ENCODE measurements at places on chromosomes 5 and 9.

DNA sequence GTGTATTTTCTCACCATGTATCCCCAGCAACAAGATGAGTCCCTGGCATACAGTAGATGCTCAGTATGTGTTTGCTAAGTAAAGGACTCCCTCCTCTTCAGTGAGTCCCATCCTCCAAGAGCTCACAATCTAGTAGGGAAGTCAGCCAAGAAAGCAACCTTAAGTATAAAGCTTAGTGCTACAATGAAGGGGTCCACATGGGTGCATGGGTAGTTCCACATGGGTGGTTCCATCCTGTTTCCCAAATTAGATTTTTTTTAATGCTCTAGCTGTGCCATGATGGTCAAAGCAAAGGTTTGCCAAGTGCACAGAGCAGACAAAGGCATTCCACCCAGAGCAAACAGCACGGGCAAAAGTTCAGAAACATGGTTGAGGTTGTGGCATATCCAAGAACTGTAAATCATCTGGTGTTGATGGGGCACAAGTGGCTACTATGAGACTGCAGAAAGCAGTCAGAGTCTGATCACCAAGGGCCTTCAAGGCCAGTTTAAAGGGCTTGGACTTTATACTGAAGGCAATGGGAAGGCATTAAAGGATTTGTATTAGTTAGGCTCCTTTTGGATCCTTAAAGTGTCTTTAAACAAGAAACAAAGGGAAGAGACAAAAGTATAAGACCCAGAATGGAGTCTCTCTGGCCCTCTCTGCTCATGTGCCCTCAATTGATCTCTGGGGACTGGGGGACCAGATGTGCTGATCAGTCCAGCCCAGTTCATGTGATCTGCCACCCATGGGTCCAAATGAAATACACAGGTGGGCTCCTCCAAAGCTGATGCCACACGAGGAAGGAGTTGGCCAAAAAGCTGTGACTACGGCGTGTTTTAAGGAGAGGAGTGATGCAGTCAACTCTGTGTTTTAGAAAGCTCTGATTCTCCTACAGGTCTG, 9.0 kb upstream of the CPLX2 start:
- DNase-seq, result no peak

GRCh38 chr9:12760758-12761157, 14.1 kb upstream of the LURAP1L start:
- DNase-seq, result no peak

DNA sequence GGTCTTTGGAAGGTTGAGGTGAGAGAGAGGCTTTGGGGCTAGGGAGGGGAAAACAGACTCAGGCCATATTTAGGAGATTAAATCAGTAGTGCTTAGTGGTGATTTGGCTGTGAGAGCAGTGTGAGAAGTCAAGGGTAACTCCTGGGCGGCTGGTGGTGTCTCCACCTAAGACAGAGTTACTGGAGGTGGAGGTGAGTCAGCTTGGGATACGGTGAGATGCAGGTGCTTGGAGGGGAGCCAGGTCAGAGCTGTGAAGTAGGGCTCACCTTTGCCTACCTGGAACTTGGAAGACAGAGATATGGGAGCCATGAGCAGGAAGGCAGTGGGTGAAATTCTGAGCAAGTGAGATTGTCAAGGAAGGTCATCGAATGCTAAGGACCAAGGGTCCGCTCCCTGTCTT, 24.5 kb downstream of the RGS3 start:
- DNase-seq, result no peak

GRCh38 chr5:14914623-14915260, 43.2 kb upstream of the ANKH start:
- DNase-seq, result peak; percentile 43

DNA sequence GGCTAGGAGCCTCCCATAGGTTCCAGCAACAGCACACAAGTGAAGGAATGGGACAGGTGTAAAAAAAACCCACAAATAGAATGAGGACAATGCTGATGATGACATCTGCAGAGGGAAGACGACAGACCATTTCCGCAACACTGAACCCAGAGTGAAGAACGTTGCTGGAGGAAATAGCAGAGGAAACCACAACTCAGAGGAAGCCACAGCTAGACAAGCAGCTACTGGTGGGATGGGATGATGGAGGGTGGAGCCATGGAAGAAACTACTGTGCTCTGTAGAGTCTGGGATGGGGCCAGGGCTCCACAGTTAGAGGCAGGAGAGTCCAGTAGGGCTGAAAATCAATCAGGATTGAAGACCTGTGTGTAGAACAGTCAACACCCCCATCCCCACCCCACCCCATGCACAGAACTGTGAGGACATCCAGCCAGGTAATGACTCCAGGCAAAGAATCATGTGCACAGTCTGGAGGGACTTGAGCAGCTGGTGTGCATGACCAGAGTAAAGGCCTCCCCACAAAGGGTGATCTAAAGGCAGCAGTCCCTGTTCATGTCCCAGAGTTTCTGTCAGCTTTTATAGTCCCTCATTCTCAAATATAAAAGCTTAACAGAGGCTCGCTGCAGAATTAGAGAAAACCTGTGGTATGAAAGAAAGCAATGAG, 65.2 kb upstream of the SPIN1 start:
- no peak for DNase-seq

DNA sequence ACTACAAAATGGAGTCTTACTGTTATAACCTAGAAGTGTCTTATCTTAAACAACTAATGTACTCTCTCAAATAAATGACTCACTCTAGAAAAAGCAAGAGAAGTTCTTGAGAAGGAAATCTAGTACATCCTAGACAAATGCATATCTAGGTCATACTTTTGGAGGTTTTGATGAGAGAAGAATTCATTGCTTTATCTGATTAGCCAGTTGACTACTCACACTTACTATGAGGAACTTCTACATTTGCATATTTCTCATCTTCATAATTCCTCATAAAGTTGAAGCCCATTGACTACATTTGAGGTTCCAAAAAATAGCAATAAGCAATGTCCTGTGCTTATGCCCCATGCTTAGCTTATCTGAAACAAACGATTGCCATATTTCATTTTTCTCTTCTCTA, 2.8 kb downstream of the JAKMIP2 start:
- DNase-seq, result no peak

- DNase-seq, result peak; percentile 56
These were observed 415.8 kb downstream of the SPATA31D1 start for GRCh38 chr9:82404196-82404870.

GRCh38 chr5:38601133-38601862, 44.9 kb upstream of the LIFR start:
- DNase-seq, result no peak

- no peak for DNase-seq
These were observed 7.4 kb downstream of the NKD2 start for GRCh38 chr5:1016036-1016435.

DNA sequence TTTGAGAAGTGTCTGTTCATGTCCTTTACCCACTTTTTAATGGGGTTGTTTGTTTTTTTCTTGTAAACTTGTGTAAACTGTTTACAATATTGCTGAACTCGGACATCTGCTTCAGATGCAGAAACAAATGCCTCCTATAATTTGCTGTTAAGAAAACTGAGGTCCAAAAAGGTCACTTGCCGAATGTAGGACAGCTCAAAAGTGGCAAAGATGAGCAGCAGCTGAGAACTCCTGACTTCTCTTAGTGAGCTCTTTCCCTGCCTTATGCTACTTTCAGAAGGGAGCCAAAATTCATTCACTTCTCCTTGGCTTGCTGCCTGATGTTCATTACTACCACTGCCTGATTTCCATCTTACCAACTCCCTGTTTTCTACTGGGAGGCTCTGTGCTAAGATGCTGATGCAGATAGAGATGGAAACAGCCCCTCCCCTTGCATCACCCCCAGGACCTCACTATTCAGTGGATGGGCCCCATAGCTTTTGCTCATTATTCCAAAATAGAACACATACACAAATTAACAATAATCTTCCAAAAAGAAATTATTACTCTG, 60.1 kb downstream of the SEMA6A start:
- DNase-seq, result no peak

DNA sequence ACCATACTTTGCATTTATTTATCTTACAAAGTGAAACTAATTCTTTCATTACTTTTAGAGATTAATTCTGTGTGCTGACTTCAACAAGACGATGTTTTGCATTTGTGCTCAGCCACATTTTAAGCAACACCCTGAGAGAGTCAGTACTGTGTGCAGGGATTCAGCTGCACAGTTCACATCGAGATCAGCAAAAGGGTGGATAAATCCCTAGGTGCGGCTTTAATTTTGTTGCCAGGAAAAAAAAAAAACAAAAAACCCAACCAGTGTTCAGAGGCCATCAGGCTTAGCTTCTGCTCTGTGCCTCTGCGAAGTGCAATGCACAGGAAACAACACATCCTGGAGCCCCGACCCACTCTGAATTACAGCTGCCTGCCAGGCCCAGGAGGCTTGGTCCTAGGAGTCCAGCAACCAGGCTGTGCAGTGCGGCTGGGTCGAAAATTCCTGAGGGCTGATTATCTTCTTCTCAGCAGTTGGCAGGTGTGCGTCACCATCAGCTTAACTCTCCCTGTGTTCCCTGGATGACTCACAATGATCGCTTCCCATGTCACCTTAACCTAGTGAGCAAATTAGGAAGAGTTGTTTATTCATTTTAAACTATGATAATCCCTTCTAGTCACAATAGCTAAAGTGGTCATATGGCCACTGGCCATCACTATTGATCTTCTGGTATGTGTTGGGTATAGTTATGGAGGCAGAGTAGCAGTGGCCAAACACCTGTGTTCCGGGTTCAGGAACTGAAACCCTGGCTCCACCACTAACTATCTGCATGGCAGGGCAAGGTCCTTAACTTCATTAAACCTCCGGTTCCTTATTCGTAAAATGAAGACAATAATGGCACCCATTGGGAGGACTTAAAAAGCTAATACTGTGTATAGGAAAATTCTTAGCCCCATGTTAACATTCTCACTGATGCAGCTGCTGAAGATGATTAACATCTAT, 31.2 kb upstream of the NDUFB6 start:
- peak; percentile 89 for DNase-seq

GRCh38 chr9:108780942-108781734, 74.6 kb downstream of the ACTL7B start:
- DNase-seq, result no peak

GRCh38 chr5:41695920-41696582, 174.2 kb downstream of the OXCT1 start:
- DNase-seq, result no peak

DNA sequence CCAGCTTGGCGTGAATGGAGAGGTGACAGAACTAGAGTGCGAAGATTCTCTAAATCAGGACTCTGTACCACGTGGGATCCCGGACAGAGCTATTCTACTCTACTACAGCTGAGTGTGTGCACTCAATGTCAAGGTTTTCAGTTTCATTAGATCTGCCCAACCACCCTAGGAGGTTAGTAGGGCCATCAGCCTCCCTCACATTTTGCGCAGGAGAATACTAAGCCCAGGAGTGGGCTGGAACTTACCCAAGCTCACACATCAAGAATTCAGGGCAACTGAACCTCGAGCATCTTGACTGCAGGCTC, 68.3 kb upstream of the TBC1D2 start:
- no peak for DNase-seq

DNA sequence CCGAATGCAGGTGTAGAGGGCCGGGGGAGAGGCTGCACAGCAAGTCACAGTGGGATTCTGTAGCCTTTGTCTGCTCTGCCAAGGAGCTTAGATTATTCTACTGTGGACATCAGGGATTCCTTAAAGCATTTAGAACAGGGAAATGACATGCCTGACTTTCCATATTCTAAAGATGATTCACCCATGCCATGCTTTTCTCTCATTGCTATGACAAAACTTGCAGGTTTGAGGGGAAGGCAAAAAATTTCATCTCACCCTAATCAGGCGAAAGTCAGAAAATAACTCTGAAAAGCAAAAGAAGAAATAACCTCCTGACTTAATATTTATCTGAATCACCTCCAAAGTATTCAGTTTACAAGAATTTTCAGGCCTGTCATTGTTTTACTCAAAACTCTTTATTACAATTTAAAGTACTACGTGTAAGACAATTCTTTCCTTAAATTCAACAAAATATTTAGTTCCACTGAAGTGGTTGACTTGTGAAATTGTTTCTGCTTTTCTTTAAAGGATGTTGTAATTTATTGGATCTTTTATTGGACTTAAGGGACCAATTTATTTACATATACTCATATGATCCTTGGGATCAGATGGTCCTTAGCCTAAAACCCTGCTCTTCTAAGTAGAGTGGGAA, 30.0 kb upstream of the GAS1 start:
- no peak for DNase-seq

GRCh38 chr5:179187681-179188575, 127.8 kb downstream of the ZNF354C start:
- no peak for DNase-seq

DNA sequence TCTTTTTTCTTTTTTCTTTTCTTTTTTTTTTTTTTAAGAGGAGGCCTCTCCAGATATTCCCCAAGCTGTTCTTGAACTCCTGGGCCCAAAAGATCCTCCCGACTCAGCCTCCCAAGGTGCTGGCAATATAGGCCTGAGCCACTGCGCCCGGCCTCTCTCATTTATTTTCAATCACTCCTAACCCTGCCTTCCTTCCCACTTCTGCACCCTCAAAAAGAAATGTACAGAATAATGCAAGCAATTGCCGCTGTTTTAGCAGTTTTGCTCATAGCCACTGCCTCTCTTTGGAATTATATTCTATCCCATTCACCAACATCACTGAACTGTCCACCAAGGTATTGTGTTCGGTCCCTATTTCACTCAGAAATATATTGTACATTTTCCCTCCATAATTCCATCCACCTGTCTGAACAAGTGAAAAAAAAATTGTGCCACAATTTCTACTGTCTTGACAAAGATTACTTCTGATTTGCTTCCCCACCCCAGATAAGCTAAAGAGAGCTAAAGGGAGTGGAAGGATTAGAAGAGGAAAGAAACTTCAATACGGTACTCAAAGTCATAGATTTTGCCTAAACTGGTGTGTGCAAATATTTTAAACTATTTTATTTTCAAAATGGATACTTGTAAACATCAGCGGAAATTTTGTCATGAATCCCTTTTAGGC, 1.9 kb downstream of the FNBP1 start:
- DNase-seq, result no peak
